ENCODE measurements at places on chromosomes 5 and 9.

DNA sequence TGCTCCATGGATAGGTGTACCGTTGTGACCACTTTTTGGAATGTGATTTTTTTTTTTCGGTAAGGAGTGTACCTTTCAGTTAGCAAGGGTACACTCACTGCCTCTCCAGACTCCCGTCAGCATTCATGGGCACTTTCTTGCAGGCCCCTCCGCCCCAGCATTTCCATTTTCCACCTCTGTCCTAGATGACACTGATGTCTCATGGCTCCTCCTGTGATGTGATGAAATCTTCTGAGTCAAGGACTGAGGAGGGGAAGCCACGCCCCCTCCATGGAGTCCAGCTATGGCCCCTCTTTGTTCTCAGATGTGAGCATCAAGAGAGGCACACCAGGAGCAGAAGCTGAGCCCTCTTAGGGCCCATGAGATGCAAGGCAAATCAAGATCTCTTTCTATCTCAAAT, 61.8 kb downstream of the CTSL start:
- no peak for DNase-seq

- DNase-seq: no peak
Measured at GRCh38 chr5:159765760-159766517, 150.3 kb upstream of the ADRA1B start.

GRCh38 chr5:131587541-131587940, 47.5 kb downstream of the RAPGEF6 start:
- DNase-seq: no peak

- DNase-seq: no peak
Measured at GRCh38 chr5:171745602-171746001, 40.0 kb upstream of the SMIM23 start.

DNA sequence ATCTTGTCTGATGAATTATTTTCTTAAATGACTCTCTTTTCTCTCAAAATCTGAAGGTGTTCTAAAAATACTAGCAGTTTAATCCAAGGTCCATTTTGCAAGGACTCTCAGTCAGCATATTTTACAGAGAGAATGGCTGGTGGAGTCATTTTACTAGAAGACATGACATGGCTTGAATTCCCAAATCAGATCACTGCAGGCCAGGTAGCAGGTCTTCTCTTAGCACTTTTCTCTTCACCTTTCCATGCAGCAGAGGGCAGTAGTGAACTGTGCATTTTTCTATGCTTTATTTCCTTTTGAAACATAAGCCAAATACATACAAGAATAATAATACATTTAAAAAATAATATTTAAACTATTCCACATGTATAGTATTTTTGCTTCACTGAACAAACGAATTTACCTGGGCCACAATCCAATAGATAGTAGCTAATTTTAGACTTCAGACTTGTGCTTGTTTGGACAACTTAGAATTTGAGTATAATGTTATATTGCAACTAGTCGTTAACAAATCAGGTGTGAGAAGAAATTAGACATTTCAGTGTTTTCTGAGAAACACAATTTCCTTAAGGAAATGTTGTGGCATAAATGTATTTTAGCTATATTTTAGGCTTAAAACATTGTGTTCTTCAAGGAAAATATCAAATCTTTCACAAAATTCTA, 289.4 kb upstream of the DAB2 start:
- DNase-seq: no peak

- DNase-seq: no peak
Measured at GRCh38 chr5:88833371-88834130, 49.4 kb downstream of the MEF2C start.

- DNase-seq: no peak
Measured at GRCh38 chr5:77635067-77635916, 3.2 kb downstream of the OTP start.

DNA sequence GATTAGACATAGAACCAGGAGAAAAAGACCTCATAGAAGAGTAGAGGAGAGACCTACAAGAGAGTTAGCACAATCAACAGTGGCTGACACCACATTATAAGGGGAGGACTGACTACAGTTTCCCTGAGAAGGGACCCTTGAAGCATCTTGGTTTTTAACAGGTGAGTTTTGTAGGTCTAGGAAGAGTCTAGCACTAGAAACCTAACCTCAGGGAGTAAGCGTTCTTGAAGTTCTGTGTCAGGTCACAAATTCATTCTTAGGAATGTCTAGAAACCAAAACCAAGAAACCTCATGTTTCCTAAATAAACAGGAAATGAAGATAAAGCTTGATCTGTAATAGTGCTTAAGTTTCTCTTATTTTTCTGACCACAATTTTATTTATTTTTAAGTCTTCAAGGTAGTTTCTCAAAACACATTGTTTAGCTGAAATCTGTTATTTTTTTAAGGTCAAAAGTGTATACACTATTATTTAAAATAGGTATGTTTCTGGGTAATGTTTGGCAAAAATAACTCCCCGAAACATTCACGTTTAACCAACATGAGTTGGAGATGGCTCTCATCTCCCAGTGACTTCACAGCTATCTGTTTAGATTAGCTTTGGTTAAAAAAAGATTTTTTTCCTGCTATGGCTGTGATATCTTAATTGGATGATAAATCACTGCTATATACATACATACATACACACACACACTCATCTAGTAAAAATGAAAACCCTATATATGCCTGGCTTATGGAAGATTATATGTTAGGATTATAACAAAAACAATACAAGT, 37.1 kb downstream of the MAP3K1 start:
- no peak for DNase-seq

GRCh38 chr5:147534172-147534951, 24.5 kb upstream of the DPYSL3 start:
- no peak for DNase-seq

DNA sequence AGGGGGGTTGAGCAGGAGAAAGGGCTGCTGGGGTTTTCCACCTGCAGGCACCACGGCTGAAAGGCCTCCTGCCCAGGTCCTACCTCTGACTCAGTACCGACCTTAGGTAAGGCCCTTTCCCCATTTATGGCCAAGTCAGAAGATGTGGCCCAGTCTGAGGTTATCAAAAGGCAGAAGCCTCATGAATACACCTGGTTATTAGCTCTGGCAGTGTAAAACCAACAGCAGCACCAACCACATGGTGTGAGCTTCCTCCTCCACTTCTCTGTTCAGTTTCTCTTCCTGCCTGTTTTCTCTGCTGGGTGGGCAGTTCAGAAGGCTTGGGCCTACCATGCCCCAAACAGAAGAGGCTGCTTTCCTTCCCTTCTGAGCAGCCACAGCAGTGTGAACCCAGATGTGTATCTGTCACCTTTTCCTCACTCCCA, 86.9 kb downstream of the UGCG start:
- no peak for DNase-seq

DNA sequence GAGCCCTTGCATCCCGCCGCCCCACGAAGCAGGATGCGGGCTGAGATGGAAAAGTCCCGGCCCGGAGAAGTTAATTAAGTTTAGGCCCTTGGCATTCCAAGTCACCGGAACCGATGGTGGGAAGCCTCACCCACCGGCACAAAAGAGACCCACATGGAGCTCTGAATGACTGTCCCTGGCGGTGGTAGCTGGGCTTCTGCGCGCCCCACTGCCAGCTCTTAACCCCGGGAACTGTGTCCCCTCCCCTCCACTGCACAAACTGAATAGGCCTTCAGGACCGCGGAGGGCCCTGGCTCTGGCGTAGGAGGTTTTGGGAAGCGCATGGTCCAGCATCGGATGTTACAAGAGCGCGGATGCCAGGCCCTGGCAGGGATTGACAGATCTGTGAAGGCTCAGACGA, 291.1 kb upstream of the TUT7 start:
- DNase-seq: no peak

DNA sequence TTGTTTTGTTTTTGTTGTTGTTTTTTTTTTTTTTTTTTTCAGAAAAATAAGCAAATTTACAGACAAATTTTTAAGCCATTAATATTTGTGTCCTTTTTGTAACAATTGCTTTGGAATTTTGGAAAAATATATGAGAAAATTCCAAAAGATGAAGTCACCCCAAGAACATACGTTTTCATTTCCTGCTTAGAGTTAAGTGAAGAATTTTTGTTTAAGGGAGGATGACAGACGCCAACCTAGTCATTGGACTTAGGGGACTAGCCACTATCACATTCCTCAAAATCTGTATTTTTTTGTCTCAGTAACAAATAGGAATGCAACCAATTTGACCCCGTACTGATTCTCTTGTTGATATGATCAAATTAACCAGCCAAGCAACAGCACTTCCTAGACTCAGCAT, 433.9 kb upstream of the SLC30A5 start:
- DNase-seq: no peak

DNA sequence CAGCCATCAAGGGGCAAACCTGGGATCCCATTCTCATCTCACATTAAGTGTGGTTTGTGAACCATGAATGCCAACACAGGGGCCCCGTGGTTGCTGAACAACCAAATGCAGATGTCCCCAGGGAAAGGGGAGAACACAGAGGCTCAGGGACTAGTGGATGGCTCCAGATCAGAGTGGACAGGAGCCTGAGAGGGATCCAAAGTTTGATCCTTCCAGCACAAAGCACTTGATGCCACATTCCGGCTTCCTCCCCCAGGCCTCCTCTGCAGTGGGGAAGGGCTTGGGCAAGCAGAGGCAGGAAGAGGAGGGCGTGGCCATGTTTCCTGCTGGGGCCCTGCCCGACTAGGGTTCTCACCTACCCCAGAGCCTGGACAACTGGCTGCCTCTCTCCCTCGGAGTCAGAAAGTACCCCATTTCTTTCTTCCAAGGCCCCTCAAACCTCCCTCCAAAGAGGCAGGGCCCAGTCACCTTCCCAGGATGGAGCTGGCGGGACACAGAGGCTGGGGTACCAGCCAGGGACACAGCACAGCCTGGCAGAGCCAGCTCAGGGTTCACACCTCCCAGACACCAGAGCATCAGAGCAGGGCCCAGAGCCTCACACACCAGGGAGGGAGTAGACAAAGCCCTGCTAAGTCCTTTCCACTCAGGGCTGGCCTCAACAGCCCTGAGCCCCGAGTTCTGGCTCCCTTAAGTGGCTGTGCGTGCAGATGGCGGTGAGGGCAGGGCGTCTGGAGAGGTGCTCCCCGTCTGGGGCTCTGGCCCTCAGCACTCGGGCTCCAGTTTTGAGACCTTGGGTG, 4.3 kb upstream of the RNF44 start:
- no peak for DNase-seq

DNA sequence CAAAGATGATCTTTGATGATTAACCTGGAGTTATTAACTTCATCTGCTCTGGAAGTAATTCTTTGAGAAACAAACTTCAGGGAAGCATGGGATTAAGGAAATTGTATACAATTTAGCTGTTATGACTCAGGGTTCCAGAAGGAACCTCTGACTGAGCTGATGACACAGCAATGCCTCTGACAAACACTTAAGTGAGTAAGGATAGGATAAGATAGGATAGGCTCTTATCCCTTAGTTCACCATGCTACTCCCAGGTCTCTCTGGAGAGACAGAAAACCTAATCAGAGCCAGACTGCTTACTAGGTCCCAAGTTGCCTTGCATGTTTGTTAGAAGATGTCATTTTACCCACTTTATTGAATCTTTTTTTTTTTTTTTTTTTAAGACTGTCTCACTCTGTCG, 12.6 kb upstream of the TMEM38B start:
- no peak for DNase-seq

- no peak for DNase-seq
Measured at GRCh38 chr9:5783982-5784381, 48.9 kb downstream of the ERMP1 start.

- no peak for DNase-seq
Measured at GRCh38 chr5:129930221-129930620, 26.0 kb downstream of the CHSY3 start.

- DNase-seq: no peak
Measured at GRCh38 chr9:82923092-82923911, 139.6 kb downstream of the RASEF start.

DNA sequence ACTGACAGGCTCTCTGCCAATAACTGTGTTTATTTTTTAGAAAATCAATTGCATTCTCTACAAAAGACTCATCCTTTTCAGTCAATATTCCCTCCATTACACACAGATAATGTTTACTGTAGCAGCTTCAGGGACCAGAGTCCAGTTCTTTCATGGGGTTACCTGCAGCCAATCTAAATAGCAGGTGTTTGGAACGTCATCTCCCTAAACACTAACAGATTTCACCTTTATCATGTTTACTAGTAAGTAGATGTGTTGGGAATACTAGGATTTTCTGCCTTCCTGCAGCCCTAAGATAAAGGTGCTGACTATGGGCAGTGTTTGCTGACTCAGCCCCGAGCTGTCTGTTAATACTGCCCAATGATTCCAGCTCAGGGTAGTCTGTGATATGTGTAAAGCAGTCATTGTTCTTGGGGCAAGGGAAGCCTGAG, 447.0 kb downstream of the KIF4B start:
- DNase-seq: no peak

- no peak for DNase-seq
Measured at GRCh38 chr5:133853646-133854365, 114.6 kb downstream of the C5orf15 start.

DNA sequence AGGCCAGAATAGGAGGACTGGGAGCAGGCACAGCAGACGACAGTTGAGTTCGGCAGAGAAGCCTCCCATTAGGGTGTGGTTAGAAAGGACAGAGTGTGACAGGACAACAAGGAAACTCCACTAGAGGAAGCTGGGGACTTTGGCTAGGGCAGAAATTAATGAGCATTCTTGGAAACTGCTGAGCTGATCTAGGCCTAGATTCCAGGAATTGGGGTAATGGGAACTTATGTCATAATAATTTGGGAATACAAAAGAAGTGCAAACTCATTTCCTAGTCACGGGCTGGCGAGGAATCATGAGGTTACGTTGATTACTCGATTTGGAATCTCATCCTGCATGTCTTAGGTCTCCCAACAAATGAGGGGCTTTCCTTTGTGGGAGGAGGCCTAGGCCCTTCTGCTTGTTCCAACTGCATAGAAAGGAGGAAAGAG, 144.6 kb upstream of the RPS23 start:
- DNase-seq: no peak

GRCh38 chr9:75658301-75658905, 232.1 kb upstream of the PCSK5 start:
- DNase-seq: no peak

DNA sequence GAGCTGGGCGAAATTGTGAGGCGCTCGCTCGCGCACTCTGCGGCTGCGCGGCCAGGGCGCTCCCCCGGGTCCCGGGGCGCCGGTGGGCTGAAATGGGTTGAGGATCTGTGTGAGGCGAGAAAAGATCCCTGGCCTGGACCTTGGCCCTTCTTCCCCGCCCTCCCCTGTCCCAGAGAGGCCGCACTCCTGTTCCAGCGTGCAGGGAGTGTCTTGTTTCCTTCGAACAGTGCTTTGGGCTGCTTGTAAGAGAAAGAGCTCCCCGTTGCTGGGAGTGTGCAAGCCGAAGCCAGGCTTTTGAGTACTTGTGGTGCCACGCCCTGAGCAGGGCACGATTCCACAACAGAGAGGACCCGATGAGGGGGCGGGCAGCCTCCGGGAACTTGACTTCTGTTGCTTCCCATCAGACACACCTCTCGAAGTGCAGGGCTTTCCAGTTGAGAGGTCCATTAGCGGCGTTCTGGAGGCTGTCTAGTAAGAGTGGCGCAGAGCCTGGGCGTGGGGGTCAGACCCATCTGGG, 535 bp downstream of the DOLPP1 start:
- no peak for DNase-seq

- no peak for DNase-seq
Measured at GRCh38 chr9:37029776-37030610, 4.1 kb downstream of the PAX5 start.

GRCh38 chr5:73981704-73982103, 355.7 kb downstream of the ARHGEF28 start:
- no peak for DNase-seq

- DNase-seq: no peak
Measured at GRCh38 chr5:133704411-133704810, 92.1 kb upstream of the FSTL4 start.

GRCh38 chr5:95565280-95565920, 10.5 kb downstream of the ARSK start:
- DNase-seq: no peak

- no peak for DNase-seq
Measured at GRCh38 chr5:119304439-119305211, 51.2 kb upstream of the TNFAIP8 start.
